ENCODE measurements at places on chromosomes 5 and 9.
A peak's percentile ranks its signal among the peaks of the same experiment; 100 is the strongest.

- DNase-seq: peak; percentile 97
These were observed at the start of gene IPO11 for GRCh38 chr5:62412549-62413329. TSS of gene IPO11 (plus strand) at chr5:62412763. CDS start at chr5:62437280, 24,517 bp downstream.

DNA sequence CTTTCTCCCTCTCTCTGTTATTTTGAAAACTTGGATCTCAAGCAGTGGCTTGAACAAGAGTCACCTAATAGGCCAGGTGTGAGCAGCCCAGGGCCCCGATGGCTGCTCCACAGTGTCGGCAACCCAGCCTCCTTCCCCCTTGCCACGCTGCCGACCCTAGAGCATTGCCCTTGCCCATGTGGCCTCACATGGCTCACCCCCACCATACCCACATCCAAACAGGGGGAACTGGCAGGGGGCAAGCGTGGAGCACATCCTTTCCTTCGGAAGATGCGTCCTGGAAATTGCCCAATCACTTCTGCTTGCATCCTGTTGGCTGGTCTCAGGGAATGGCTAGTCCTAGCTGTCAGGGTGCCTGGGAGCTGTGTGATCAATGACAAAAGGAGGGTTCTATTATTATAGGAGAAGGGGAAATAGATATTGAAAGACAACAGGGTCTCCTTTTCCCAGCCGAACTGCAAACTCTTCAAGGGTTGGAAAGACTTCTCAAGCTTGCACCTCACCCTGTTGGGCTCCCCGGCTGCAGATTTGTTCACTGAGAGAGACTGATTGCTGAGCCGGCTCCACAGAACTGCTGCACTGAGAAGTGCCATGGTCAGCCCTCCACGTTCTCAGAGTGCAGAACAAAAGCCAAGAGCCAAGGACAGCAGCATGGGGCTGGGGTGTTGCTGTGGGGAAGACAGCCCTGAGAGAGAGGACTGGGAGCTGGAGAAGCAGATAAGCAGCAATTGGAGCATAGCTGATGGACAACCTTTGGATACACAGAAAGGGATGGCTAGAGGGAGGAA lies 8.3 kb upstream of the TIFAB start:
- DNase-seq: no peak

- DNase-seq: no peak
These were observed 1021.2 kb downstream of the NR2F1-AS1 start for GRCh38 chr5:92559781-92560180.

DNA sequence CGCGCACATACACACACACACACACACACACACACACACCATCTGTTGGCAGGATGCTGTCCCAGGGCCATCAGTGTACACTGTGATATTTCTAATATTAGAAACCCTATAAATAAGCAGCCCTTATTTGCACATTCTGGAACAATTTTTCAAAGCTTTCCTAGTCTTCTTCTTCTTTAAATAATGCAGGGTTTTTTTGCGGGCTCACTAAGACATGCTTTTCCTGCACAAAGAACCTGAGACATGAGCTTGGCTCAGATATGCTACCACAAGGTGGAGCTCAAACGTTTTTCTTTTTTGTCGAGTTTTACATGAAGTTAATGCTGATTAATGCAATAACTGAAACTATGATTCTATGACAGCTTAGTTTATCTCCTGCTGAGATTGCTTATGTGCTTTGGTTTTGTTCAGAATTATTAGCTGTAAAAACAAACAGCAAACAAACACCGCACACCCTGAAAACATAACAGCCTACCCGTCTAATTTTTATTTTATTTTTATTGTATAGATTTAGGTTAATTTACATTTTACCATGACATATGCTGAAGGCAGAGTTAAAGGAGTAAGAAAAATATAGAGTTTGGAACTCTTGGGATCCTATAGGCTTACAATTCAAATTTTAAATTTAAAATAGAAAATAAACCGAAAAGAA lies 95.8 kb downstream of the ALDH1A1 start:
- no peak for DNase-seq

DNA sequence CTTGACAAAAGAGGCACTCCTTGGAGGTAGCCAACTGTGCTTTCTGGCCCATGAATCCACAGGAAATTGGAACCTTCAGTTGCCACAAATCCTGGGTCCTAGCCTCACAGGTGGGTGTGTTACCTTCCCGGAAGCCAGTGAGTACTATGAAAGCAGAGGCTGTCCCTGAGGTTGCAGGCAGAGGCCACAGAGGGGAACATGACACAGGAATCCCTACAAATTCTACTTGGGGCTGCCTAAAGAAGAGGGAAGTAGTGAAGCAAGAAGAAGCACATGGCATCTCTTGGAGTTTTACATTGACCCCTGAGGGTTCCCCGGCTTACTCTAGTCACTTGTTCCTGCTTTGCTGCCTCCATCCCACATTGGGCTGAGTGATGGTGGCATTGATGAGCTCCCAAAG lies 2.6 kb downstream of the SLC22A5 start:
- no peak for DNase-seq

GRCh38 chr5:120454094-120454798 lies 9.9 kb upstream of the PRR16 start:
- DNase-seq: no peak

DNA sequence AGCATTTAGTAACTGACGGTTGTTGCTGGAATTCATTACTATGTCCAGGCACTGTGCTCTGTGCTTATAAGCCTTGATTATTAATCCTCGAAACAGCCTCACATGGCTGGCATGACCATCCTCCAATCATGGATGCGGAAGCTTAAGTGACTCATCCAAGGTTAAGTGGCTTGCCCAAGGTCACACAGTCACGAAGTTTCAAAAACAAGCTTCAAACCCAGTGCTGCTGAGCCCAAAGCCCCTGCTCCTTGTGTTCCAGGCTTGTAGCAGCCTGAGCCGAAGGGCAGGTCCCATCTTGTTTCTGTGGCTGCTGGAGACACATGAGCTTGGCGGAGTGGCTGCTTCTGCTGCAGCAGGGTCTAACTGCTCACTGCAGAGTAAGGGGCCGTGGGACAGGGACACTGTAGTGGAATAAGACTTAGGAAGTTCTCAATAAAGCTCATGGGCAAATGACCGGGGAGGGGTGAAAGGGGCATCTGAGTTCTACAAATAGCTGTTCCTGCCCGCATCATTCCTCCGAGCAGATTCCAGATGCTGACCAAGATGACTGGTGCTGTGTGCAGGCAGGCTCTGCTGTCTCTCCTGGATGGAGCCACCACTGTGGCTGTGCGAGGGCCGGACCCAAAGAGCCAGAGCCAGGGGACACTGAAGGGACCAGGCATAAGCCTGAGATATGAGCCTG lies 32.4 kb downstream of the WHRN start:
- DNase-seq: no peak

DNA sequence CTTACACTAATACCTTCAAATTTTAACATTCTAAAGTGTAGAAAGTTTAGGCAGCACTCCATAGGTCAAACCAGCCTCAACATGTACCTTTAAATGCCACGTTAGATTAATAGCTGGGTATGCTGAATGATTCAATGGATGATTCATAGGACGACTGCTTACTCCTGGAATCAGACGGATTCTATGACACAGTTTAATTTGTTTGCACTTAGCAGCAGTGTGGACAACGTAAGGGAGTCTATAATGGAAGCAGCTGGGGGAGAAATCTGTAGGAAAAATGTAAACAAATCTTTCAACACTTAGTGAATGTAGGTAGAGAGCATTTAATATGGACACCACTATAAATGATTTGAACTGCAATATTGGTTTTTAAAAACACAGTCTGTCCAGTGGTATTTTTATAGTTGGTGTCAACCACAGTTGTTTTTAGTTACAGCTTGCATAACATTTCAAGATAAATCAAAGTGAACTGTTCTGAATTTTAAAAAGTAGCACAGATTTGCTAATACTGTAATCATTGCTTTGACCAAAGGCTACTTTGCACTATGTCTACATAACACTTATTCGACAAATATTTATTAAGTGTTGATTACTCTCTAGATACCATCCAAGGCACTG lies 701.5 kb upstream of the MEF2C start:
- DNase-seq: no peak

DNA sequence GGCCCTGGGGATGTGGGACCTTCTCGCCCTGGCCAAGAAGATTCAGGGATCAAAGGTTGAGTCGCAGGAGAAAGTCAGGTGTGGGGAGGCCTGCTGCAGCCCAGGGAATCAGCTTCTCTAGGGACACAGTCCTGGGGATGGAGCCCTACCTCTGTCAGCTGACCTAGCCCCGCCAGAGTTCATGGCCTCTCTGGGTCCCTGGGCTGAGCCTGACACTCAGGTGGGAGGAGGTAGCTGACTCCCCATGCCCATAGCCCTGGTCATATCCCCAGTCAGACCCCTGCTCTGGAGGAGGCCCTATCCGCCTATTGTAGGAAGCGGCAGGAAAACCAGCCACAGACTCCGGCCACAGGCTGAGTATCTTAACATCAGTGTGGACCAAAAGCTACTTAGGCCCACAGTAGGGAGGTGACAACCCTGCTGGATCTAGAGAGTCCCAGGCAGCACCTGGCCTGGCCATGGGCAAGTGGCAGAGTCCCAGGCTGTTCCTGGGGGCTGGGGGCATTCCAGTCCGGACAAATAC lies 15.0 kb upstream of the MRNIP start:
- no peak for DNase-seq

DNA sequence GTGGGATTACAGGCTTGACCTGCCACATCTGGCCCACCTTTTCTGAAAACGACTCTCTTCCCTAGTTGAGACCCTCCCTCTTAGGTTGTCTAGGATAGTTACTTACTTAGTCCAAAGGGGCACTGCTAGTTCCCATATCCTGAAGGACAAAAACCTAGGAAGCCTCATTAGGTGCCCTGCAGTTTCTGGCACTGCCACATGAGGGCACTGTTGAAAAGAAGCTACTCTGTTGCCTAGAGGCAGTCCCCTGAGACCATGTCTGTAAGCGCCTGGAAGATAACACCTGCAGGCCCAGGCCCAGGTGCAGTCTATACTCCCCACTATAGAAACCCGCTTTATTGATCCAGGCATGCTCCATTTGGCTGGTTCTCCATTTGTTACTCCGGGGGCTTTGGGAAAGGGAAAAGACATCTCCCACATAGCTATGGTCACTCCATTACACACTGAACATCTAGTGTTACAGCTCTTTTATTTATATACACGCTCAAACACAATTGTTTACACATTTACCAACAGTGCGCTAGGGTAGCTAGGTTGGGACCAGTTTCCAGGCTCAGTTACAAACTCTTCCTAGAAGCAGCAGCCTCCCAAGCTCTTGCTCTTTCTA lies 73.4 kb upstream of the PPARGC1B start:
- DNase-seq: peak; percentile 60

DNA sequence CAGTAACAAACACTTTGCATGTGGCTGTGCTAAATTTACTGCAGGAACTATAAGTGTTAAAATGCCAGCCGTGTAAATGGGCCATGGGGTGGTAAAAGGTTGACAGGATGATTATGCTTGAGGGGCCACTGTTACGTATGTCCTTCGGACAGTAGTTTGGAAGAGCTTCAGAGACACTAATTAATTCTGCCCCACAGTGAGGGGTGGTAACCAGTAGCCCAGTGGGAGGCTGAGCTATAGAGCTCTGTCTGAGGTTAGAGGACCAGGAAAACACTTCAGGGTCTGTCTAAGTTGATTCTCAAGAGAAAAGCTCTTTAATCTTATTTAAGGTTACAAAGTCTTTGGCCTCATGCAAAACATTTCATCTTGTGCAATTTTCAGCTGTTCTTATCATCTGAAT lies 176.6 kb downstream of the DMRTA1 start:
- no peak for DNase-seq

GRCh38 chr5:135657536-135658305 lies 78.9 kb upstream of the CXCL14 start:
- no peak for DNase-seq

DNA sequence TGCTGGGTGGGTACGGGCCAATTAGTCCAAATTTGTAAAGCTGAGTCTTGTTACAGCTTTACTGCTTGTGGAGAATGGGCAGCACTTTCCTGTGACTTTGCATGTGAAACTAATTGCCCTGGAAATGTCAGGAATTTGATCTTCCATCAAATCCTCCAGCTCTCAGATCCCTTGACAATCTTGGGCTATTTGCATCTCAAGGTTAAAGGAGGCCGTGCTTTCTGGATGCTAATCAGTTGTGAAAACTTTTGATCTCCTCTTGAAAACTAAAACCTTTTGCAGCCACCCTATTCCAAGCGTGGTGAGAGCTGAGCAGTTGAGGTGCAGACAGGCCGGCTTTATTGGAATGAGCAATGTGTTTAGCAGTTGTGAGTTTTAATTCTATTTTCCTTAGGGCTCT lies 68.0 kb upstream of the CLINT1 start:
- DNase-seq: no peak

GRCh38 chr5:69225860-69226259 lies 8.8 kb upstream of the CDK7 start:
- no peak for DNase-seq
